ENCODE measurements at places on chromosomes 7 and 10. TPM values are rescaled to one million over a fixed set of nuclear protein-coding genes. Genes with fewer than 3 reads are reported as not detected.

LRGUK gene
- total RNA-seq: 0.30 TPM

IGF2BP3 gene
- 26.0 TPM for total RNA-seq

MYOZ1 gene
- not detected for total RNA-seq

FBXO24 gene
- total RNA-seq: 0.14 TPM

DNAJC30 gene
- 10.7 TPM for total RNA-seq

PRLHR gene
- not detected for total RNA-seq

FKBP6 gene
- not detected for total RNA-seq

MYOF gene
- total RNA-seq: 219 TPM
